ENCODE measurements at places on chromosomes 6 and 20.

DNA sequence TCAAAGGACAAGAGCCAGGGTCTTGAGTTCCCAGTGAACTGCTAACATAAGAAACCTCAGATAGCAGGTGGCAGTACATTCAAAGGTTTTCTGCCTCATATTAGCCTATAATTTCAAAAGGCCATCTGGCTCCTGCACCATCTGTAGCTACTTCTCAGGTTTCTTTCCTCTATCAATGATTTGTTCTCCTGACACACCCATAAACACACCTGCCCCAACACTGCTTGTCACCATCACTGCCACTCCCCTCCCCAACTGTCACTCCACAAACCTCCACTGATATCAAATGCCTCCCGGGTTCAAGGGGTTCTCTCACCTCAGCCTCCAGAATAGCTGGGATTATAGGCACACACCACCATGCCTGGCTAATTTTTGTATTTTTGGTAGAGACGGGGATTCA lies 152.7 kb upstream of the SLC22A16 start:
- no peak for DNase-seq

- DNase-seq, result no peak
Observed at GRCh38 chr6:35058358-35058675, 82.8 kb downstream of the TCP11 start.

GRCh38 chr20:64155258-64156135 lies 8.8 kb upstream of the MYT1 start:
- DNase-seq, result no peak

- DNase-seq, result no peak
Observed at GRCh38 chr20:41228858-41229257, 88.7 kb downstream of the ZHX3 start.

DNA sequence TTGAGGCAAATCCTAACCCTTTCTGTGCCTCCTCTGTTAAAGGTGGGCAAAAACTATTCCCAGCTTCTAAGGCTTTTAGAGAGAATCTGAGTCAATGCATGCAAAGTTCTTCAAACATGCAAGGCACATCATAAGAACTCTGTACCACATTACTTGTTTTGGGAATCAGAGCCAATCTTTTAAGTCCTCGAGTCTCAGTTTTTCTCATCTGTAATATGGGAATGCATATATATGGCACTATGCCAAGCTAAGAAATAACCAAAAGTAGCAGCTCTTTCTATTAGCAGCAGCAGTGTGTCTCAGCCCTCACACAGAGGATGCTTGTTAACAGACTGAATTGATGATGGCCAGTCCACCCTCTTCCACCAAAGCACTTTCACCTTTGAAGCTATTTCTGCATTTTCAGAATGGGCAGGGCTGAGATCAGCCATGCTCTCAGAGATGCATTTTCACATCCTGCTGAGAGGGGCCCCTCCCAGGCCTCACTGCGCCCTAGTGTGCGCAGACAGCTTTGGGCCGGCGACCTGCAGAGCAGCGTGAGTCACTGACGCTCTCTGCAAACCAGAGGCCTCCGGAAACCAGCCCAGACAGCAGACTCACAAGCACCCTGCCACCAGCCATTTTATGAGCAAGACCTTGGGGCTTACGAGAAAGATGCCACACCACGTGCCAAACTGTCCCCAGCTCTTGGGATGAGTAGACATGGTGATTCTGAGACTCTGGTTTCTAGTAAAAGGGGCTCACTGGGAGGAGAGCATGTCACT lies 138.0 kb downstream of the NFATC2 start:
- DNase-seq, result no peak

DNA sequence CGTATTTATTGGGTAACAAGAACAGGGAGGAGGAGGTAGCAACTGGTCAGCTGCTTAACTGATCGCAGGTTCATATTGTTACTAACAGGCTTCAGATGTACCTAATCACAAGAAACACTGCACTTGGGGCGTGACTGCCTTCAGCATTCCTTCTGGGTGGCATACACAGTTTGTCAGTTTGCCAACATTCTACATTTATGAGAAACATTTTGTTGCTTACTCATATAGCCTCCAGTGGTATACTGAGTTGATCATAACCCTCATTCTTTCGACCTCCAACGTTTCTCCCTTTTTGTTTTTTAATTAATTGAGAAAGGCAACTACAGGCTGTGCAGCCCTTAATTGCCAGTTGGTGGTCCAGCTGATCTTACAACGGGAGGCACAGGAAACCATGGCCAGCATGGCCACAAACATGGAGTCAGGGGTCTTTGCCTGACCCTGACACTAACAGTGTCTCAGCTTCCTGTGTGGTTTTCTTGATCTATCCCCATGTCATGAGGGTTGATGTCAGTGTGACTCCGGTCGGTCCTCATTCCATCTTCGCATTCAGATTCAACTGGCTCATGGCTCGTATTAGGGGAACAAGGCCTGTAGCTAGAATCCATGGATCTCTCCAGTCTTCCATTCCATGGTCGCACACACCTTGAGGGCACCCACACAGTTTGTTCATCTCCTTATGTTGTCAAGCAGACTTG lies 9.4 kb downstream of the EPB41L2 start:
- no peak for DNase-seq

- peak; percentile 3 for DNase-seq
Observed at GRCh38 chr6:10146715-10147451, 268.0 kb downstream of the TFAP2A start.

GRCh38 chr6:44228433-44228832 lies 5.0 kb downstream of the SLC29A1 start:
- DNase-seq, result no peak

DNA sequence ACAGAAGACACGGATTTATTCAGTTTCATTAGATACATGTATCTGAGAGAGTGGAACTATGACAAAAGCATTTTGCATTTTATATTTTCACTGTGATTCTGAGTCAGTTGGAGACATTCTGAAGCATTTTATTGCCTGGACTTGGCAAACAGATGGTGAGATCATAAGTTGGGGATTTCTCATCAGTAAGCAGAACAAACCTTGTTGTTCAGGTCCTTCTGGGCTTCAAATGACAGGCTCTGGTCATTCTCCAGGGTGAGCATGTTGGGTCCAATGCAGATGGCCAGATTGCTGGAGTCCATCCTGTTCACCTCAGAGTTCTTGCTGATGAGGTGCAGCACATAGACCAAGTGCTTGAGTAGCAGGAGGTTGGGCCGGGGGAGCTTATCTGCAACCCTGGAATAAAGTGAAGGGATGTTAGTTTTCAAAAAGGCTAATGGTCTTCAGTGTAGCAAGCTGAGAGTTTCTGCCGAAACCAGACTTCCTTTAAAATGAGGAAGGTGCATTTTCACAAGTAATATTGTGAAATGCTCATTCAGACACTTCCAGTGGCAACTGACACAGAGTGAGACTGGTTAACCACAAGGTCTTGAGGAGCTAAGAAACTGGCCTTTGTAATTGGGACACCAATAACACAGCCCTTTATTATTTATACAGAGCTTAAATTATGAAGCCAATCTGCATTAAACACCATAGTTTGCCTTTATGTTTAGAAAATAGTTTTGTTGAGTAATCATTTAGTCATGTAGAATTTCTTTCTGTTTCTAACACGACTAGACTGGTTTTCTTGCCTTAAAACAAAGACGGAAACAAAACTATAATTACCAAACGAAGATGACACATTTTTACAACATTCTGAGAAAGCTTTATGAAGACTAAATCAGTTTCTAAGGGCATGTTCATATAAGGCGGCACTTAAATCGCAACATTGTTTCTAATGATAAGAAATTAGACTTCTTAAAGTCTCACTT lies 5.6 kb downstream of the TAGAP start:
- DNase-seq, result no peak

GRCh38 chr6:170366248-170366960 lies 59.8 kb downstream of the FAM120B start:
- no peak for DNase-seq

DNA sequence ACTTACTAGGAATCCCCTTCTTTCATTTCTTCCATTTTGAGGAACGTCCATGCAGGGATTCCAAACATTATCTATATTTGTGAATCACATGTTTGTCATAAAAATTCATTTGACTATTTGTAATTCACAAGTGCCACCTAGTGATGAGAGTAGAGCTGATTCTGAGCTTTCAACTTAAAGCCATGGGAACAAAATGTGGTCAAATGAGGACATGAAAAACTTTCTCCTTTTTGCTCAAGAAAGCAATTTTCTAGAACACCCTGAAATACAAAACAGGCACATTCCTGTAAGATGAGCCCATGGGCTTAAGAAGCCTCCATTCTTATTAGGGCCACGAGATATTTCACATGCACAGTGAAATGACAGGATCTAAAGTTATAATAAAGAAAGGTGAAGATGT lies 12.3 kb downstream of the MAP3K7 start:
- no peak for DNase-seq

- DNase-seq, result no peak
Observed at GRCh38 chr6:152879681-152880080, 103.2 kb downstream of the FBXO5 start.

- no peak for DNase-seq
Observed at GRCh38 chr6:118935978-118936703, 1.2 kb upstream of the MCM9 start.

DNA sequence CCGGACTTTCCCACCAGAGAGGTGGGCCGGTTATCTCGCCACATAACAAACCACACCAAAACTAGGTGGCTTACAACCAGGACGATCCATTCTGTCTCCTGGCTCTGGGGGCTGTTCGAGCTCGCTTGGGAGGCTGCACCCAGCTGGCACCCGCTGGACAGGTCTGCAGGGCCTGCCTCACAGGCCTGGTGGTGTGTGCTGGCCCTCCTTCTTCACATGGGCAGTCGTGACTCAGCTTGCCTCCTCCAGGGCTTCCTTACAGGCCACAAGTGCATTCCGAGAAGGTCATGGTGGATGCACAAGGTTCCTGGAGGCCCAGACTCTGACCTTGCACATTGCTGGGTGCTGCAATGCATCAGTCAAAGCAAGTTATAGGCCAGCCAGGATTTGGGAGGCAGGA lies 34.2 kb downstream of the FOXF2 start:
- DNase-seq, result no peak

DNA sequence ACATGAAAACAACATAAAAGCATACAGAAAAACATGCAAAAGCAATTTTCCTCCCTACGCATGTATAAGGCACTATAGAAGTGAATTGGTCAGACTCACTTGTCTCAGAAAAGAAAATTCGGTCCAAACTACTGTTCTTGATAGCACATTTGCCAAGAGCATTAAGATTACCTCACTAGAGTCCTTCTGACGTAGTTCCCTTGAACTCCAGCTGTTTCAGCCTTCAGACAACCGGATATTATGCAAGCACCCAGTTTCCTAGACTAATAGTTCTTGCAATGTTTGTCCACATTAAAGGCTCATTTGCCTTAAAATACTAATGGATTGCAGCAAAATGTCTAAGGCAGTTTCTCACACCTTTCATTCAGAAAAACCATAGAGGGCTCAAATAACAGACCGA lies 2.5 kb upstream of the CASS4 start:
- no peak for DNase-seq

DNA sequence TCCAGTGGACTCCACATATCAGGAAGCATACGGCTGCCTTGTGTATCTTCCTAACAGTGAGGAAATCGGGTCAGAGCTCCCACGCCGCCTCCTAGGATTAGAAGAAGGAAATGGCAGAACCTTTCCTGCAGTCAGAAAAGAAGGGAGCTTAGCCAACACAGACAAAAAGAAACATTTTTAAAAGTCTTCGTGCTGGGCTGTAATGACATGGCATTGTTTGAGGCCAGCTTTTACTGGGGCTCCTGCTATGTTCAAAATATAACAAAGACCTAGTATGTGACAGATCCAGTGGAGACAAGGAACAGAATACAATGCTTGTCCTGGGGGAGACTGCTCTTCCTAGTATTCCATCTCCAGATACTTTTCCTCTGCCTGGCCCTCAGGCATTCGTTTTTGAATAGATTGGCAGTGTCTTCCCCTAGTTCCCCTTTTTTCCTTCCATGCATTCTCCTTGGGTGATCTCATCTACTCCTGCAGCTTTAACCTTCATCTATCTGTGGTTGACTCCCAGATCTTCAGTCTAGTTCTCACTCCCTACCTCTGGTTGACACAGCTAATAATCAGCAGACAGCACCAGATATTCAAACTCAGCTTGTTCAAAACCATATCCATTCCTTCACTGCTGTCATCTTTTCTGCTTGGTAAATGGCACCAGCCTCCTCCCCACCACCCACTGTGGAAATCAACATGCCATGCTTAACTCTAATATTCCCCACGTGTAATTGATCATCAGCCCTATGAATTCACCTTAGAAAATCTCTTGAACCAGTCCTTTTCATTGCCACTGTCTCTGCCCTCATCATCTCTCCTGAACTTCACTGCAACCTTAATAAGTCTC lies 94.5 kb upstream of the VSTM2L start:
- DNase-seq, result no peak

DNA sequence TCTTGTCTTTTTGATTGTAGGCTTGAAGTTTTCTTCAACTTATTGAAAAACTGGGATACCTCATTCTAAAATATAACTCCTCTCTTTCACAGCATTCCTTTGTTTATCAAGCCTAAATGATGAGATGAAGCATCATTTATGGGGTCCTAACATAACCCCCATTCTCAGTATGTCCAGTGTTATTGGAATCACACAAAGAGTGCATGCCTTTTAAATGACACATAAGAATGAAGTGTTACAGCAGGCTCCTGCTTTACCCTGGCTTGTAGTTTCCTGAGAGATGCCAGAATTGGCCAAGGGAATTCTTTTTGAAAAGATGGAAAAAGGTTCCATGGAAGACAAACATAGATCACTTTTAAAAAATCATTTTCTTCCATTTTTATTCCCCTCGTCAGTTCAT lies 502.4 kb downstream of the BCKDHB start:
- no peak for DNase-seq

GRCh38 chr20:4476903-4477500 lies 244.7 kb upstream of the PRND start:
- DNase-seq, result no peak

DNA sequence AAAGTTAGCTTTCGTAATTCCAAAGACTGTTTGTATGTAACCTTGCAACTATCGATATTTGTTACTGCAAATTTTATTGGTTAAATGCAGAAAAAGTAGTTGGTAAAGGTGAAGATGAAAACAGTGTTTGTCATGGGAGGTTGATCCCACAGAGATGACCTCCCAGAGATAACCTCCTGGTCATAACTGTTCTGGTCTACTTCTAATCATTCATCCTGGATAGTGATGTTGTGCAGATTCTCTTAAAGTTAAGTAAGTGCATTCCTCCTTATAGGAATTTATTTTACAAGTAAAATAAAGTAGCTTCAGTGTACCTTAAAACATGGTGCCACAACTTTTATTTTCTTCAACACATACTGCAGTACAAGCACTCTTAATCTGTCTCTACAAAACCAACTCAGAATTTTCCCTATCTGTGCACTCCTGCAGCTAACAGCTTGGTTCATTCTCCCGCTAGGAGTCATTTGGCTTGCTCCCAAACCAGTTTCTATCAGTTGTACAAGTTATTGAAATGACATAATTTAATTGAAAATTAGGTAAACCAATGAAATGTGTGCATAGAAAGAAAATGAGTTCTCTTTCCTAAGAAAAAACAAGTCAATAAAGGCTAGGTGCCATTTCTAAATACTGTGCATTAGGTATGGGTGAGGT lies 19.2 kb downstream of the METTL24 start:
- DNase-seq, result no peak

DNA sequence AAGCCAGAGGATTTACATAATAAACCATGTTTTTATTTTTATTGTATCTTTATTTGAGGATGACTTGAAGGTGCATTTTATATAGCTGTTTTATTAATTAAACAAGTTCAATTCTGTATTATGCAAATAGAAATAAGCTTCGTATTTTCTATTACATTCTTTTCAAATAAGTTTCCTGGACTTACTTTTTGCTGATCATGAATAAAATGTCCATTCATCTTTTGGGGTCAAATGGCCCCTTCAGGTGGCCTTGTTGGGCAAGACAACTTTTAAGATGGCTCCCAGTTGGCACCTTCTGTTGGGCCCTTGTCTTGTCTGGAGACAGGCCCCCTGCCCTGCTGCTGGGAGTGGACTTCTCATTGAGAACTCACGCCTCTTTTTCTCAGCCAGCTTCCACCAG lies 654.6 kb upstream of the NOX3 start:
- DNase-seq, result no peak
